ENCODE measurements at places on chromosomes 5 and 9.

GRCh38 chr9:131854334-131854733 lies 114.5 kb upstream of the RAPGEF1 start:
- no peak for DNase-seq

DNA sequence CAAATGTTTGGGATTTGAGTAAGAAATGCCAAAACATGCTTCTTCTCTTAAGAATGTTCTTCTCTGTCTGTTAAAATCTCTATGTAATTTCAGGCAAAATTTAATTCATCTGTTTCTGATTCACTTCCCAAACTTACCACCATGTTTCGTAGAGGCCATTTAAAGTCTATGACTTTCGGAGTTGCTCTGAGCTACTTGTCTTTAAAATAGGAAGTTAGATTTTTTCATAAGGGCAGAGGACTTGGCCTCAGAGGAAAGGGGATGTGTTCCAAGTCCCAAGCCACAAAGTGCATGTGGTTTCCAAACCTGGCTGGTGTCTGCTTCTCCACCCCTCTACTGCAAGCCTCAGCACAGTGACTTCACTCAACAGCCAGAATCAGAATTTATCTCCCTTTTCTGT lies 111.3 kb upstream of the ADRA1B start:
- no peak for DNase-seq

DNA sequence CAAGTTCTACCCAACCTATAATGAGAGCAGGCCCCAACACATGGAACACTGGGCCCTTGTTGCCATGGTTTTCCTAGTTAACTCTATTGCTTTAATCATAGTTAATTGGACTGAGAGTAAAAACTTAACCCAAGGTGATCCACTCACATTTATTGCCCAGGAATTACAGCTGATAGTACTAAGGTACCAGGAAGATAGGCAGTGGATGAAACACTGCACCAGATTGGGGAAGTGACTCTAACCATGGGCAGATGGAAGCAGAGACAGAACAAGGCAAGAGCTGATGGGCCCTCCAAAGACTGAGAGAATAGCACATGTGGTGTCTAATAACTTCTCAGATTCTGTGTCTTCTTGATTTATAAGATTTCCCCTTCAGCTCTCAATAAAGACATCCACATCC lies 145.7 kb upstream of the TRIM32 start:
- DNase-seq: no peak

DNA sequence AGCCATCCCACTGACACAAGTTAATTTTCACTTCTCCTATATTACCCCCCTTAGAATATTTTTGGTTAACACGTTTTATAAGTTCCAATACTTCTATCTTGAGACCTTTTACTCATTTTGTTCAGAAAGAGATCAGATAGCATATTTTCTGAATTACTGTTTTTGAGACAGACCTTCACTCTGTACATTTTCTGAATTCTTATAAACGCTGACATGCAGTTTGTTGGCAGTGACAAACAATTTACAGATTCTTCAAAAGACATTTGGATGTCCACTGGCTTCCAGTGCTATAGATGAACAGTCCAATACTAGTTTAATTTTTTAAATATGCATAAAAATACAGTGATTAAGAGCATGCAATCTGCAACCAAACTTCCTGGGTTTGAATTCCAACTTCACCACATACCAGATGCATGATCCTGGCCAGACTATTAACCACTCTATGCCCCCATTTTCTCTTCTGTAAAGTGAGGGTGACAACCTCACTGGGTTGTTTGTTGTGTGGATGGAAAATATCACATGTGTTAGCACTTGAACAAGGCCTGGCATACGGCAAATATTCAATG lies 142.1 kb downstream of the AGTPBP1 start:
- DNase-seq: no peak

GRCh38 chr9:130114741-130115140 lies 57.5 kb upstream of the NCS1 start:
- DNase-seq: no peak
